ENCODE measurements at places on chromosomes 5 and 9.

DNA sequence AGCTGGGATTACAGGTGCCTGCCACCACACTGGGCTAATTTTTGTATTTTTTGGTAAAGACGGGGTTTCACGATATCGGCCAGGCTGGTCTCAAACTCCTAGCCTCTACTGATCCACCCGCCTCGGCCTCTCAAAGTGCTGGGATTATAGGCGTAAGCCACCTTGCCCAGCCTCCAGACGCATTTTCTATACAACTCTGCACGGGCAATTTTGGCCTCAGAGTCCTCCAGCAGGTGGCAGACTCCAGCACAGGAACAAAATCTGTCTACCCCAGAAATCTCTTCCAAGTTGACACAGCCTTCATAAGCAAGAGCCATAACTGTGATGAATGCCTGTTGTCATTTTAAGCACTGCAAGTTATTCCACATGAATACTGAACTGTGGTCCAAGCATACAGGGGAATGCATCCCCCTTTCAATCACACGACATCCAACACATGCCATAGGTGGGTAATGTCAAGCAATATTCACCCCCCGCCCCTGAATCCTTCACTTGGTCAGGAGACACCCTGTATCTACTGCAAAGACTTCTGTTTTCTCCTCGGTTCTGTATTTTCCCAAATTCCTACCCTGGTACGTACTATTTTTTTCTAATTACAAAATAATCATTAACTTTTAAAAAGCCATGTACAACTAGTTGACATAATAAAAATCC, 50.8 kb downstream of the ALDH7A1 start:
- peak; percentile 23 for DNase-seq

DNA sequence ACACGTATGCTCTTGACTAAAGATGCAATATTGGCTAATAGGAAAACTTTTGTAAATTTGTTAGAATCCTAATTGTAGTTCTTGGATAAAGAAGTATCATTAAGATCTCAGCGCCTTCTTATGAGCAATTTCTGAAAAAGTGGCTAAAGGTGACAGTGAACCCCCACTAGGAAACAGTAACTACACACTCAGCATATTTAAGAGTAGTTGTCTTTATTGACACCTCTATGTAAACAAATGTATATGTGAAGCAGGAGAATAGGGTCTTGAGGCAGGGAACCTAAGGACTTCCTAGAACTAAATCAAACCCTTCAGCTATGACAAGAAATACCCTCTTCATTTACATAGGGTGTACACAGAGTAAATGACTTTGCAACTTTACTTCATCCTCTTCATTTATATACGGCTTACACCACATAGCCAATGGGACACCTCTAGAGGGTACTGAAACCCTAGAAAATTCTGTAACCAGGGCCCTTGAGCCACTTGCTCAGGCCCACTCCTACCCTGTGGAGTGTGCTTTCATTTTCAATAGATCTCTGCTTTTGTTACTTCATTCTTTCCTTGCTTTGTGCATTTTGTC, 2.8 kb downstream of the NIPSNAP3A start:
- DNase-seq = peak; percentile 86

DNA sequence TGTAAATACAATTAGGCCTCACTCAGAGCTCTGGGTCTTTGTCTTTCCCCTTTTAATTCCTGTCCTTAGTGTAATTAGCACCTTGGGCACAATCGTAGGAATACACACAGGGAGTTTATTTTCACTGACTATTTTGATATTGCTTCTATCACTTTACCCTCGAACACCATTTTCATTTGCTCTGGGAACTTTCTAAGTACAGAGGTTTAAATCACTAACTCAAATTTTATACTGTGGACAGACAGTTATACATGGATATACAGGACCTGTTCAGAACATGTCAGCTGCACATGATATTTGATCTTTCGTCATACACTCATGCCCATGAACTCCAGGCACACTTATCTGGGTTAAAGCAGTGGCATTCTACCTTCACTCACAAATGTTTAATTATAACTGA, 217.8 kb upstream of the TMEM161B start:
- no peak for DNase-seq

DNA sequence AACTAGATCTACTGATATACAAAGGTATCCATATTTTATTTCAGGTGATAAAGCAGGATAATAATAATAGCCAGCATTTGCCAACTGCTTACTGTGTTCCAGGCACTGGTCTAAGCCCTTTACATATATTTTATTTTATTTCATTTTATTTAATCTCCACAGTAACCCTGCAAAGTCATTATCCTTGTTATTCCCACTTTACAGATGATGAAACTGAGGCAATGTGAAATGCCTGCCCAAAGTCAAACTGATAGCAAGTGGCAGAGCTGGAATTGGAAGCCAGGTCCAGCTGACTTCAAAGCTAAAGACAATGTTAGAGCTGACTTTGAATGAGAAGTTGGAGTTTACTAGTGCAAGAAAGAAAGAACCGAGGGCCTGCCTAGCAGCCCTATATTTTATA, 24.8 kb downstream of the MORN5 start:
- DNase-seq = no peak

DNA sequence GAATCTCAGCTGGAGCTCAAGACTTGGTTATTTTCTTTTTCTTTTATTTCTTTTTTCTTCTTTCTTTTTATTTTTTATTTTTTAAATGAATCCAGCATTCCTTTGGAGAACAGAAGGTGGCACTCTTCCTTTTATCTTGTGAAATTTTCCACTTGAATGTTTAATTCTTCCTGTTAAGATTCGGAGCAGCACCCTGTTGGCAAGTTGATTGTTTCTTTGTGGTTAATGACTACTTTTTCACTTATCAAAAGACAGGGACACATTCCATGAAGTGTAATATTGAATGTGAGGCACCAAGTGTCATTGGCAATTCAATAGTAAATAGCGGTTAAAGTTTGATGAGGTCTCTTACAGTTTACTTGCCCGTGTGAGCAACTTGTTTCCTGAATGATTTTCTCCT, 240.5 kb upstream of the CHD1 start:
- DNase-seq = peak; percentile 64

DNA sequence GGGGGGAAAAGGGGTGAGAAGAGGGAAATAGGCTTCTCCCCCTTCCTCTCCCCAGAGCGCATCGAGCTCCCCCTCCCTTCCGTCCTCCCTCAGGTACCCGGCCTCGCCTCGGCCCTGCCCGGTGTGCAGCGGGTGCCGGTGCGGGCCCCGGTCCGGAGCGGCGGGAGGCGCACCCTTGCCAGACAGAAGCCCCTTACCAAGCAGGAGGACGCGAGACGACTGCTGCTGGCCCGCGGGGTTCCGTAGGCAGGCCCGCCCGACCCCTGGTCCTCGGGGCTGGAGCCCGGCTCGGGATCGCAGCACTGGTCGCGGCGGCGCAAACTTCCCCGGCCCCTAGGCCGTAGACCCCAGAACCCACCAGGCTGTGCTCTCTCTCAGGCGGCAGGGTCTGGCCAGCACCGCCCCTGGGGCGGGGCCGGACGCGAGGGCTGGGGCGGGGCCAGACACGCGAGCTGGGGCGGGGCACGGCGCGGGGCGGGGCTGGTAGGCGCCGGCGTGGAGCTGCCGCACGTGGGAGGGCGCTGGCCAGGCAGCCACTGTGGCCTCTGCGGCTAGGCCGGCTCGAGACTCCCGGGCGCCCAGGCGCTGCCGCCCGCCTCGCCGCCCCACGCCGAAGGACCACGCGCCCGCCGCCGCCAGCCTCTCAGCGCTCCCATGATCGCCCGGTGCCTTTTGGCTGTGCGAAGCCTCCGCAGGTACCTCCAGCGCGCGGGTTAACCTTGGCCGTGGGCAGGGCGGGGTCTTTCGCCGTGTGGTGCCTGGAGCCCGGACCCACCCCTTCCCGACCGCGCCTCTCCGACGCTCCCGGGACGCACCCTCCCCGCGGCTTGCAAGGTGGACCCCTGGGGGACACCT, at the start of the genes NLN and SGTB:
Gene NLN (plus strand): TSS at position 486 of the 855 bp plus-strand sequence. CDS start 169 bp downstream, at position 655.
Gene SGTB (minus strand): TSS at position 390 of the 855 bp plus-strand sequence. CDS start 1,302 bp downstream, outside the sequence.
- DNase-seq = peak; percentile 87

- DNase-seq = no peak
Observed at GRCh38 chr9:121652021-121652837, 795 bp downstream of the DAB2IP start.

DNA sequence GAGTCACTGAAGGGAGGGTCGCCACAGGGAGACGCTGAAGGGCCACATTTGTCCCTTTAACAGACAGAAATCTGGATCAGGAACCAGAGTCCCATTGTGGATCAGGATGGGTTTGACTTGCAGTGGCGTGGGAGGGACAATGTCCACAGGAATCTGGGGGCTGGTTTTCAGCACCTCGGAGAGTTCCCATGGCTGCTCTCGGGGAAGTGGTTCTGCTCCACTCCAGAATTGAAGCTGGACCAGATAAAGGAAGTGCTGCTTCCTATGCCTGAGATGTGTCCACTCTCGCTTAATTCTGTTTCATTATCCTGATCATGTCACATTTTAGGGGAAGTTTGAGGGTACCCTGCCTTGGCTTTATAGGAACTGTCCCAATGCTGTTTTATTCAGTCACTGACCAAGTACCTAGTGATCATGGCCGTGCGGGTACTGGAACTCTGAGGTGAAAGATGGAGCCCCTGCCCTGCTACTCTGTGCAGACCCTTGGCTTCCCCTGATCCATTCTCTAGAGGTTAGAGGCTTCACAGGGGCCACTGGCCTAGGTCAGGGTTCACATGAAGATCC, 28.7 kb downstream of the ENHO start:
- DNase-seq = peak; percentile 60

GRCh38 chr5:89826938-89827337, 582.6 kb downstream of the CETN3 start:
- DNase-seq = peak; percentile 20

GRCh38 chr5:59698207-59699178, 195.0 kb downstream of the PDE4D start:
- DNase-seq = no peak

GRCh38 chr9:119951090-119951489, 581.9 kb upstream of the BRINP1 start:
- DNase-seq = no peak

Measured in OCI-M1 (cell line).